ENCODE measurements at places on chromosomes 16 and 17.

DNA sequence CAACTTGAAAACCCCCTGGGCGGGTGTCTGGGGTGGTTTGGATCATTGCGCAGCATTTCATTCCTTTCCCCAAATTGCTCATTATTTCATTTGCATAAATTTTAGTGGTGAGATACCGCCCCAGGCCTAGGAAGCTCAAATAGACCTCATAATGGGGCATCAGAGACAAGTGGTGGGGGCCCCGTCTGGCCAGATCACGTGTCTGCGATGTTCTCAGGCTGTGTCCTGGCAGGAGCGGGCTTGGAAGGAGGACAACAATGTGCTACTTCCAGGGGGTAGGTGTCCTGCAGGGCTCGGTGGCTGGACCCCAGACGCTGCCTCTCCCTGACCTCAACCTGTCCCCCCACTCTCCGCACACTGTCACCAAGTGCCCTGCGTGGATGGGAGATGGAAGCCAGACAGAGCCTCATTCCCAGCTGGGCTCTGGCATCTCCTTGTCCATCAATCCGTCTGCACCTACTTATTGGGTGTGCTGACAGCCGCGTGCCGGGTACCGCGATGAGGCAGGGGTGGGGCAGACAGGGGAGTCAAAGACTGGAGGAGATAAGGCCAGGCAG, 116.9 kb downstream of the NTN1 start:
- DNase-seq, result no peak

DNA sequence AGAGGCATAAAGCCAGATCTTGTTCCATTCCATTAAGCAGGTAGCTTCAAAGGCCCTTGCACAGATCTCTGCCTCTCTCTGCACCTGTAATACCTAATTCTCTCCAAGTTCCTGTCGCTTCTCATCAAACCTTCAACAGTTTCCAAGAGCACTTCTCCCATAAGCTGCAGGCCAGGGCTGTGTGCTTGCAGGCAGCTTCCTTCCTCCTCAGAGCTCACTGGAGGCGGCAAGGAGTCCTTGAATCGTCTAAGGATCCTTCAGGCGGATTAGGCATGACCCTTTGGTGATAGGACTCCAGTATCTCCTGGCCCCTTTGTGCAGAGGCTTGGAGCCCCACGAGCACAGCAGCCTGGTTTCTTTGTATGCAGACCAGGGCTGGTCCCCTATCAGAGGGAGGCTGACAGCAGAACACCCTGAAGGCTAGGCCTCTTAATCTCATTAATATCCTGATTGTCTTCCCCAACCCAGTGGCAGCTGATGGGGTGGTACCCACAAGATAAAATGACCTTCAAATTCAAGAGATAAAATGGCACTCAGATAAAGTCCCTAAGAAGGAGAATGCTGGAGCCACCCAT, 19.8 kb downstream of the HNF1B start:
- no peak for DNase-seq

- DNase-seq, result no peak
Measured at GRCh38 chr17:49926886-49927285, 42.1 kb upstream of the DLX4 start.

GRCh38 chr16:1333149-1333812, at the start of gene BAIAP3:
BAIAP3 (plus strand) TSS chr16:1333645; CDS start chr16:1338550, 4,905 bp downstream.
- peak; percentile 16 for DNase-seq

DNA sequence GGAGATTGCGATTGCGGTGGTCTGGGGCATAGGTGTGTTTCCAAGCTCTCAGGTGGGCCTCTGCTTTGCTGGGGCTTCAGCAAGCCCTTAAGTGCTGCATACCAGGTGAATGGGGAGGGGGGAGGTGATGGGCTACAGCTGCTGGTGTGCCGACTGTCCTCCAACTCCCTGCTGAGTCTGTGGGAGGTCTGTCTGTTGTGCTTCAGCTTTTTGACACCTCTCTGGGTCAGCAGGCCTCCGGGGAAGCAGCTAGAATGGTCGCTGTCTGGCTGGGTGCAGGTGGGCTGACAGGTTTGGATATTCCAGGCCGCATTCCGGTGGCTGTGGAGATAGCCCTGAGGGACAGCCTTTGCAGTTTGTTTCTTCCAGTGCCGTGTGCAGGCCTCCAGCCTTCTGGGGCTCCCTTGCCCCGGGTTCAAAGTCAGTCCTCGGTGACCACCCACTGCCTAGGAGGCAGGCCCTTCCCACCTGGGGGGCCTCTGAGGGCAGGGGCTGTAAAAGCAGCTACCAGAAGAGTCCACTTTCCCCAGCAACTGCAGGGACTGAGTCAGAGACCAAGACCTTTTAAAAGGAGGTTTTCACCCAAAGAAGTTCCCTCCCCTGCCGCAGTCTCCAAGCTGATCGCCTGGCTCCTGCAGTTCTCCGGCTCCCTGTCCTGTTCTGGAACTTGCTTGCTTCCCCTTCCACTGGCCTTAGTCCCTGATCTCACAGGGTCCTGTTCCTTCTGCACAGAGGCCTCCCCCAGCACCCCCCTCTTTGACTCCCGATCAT, 2.0 kb upstream of the TTYH2 start:
- DNase-seq, result peak; percentile 28

DNA sequence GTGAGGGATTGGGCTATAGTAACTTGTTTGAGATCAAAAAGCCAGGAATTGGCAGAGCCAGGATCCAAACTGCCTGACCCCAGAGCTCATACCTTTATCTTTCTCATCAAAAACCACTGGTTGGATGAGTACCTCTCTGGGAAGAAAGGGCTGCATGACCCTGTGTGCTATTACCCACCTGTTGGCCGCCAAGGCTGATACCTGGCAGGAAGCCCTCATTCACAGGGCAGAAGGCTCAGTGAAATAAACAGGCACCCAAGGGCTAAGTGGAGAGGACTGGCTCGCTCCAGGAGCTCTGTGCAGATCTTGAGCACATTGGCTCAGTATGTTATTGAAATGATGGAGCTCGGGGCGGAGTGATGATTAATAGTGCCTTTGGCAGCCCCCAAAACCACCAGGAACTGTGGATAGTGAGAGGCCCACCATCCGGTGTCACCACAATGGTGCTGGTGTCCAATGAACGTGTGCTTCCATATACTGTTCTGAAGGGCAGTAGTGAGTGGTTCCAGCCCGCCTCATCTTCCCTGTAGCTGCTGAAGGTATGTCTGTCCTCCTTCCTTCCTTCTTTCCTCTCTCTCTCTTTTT, 197.6 kb downstream of the MSI2 start:
- no peak for DNase-seq

GRCh38 chr16:53142823-53143568, 88.2 kb downstream of the CHD9 start:
- DNase-seq, result no peak

DNA sequence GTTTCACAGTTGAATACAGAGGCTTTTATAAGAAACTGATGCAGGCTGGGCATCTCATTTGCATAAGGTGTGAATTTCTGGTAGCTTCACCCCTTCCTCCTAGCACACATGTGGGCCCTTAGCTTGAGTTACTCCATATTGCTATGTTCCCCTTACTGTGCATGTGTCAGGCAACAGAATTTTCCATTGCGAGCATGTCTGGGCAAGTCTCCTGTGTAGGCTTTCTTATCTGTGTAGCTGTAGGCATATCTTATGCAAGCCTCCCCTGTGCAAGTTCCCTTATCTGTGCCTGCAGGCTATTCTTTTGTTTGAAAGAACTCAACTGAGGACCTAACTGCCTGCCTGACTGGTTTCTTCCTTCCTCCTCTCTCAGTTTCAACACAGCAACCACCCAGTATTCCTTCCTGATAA, 597.4 kb upstream of the CDH5 start:
- DNase-seq, result no peak

DNA sequence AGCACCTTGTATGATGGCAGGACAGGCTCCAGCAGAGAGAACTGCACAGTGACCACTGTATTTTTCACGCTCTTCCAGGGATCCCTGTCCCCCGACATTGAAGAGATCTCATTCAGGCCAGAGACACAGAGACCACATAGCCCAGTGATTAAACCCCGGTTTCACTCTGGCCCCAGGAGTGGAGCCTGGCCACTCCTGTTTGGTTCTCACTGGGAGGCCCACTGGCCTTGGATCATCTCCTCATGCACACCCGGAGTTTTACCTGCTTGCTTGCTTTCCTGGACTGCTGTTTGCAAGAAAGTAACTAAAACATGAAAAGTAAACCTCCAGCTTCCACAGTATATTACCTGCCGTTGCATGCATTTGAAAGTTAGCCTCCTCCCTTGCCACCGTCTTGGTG, 13.2 kb upstream of the CLEC18C start:
- no peak for DNase-seq

DNA sequence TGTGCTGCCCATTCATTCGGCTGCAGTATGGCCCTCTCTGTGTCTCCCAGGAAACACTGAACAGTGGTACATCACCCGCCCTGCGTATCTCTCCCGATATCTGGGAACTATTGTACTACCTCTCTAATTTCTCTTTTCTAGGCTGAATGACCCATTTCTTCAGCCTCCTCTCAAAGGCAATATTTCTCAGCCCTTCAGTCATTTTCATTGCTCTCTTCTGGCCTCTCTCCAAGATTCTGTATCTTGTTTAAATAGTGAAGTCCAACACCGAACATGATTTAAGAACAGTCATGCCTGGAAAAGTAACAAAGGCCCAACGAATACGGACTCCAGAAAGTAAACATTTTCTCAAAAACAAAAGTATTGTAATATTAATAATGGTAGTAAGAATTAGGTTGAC, 220.1 kb downstream of the ZFHX3 start:
- DNase-seq, result no peak

GRCh38 chr16:83579436-83579835, 228.3 kb upstream of the HSBP1 start:
- DNase-seq, result no peak
